NCI-H2081 treated with DMSO at 0.1 percent for 48 hours (cell line): ENCODE measurements at places on chromosomes 2 and 18.

GRCh38 chr2:227610123-227610522, 4.5 kb downstream of the SCYGR3 start:
- DNase-seq, result peak; percentile 7

GRCh38 chr2:189794310-189794709, 10.1 kb downstream of the PMS1 start:
- no peak for DNase-seq

DNA sequence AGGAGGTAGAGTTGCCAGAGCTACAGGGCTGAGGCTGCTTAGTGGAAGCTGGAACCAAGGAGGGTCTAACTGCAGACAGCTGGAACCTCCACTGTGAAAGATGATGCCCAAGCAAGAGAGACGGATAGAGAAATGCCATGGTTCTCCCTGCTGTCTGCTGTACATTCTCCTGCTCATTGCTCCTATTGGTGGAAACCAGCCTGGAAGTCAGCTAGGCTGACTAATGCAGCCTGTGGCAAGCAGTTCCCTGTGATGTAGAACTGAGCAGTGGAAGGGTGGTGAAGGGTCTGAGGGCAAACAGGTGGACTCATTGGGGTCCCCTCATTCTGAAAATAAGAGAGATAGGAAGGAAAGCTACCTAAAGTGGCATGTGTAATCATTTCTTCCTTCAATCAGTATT, 563.6 kb downstream of the SLC4A3 start:
- DNase-seq, result no peak

GRCh38 chr18:69176741-69177140, 223.9 kb upstream of the DOK6 start:
- DNase-seq, result no peak

GRCh38 chr2:24819442-24820174, 26.4 kb downstream of the CENPO start:
- no peak for DNase-seq

GRCh38 chr2:48474574-48475298, 55.2 kb upstream of the STON1 start:
- no peak for DNase-seq

GRCh38 chr18:34196256-34196655, 28.5 kb downstream of the NOL4 start:
- DNase-seq, result no peak

DNA sequence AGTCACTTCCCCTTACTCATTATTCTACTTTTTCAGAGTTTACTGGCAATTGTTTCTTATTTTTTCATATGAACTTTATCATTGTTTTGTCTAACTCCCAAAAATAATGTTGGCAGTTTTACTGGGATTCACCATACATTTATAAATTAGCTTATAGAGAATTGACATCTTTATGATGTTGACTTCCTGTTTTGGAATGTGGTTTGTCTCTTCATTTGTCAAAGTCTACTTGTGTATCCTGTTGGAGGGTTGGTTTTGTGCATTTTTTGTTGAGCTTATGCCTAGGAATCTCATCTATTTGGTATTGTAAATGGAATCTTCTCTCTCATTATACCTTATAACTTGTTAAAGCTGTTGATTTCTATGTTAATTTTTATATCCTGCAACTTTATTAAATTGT, 16.4 kb downstream of the EPC2 start:
- DNase-seq, result no peak

- no peak for DNase-seq
These were observed 11.4 kb downstream of the PPIL3 start for GRCh38 chr2:200877443-200877842.

- no peak for DNase-seq
These were observed 7.9 kb downstream of the PKP4 start for GRCh38 chr2:158464426-158465281.
